Stimulated activated CD8-positive, alpha-beta memory T cell treated with anti-CD3 and anti-CD28 coated beads, Interleukin-4, amount 100 ng/mL, for 4 hours (primary cell): ENCODE measurements at places on chromosomes 16 and 17.

DNA sequence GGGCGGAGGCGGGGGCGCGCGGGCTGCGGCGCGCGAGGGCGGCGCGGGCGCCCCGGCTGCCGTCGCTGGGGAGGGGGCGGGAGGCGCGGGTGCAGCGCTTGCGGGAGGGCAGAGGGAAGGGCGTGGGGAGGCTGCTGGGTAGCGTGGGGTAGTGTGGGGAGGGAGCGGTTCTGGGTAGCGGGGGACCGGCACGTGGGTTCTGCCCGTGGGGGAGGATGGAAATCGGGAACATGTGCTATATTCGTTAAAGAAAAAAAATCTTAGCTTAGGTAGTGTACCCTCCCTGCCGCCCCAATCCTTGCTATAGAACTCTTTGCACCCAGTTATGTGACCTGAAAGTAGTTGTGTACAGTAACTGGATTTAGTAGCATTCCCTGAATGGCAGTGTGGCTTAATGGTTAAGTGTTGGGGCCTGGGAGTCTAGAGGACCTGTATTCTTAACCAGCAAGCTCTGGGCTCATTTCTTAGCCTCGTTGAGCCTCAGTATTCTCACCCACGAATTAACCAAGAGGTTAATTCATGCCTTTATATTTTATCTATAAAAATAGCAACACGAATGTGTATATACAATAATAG is 646 bp downstream of the RABEP1 start:
- peak; percentile 35 for DNase-seq

DNA sequence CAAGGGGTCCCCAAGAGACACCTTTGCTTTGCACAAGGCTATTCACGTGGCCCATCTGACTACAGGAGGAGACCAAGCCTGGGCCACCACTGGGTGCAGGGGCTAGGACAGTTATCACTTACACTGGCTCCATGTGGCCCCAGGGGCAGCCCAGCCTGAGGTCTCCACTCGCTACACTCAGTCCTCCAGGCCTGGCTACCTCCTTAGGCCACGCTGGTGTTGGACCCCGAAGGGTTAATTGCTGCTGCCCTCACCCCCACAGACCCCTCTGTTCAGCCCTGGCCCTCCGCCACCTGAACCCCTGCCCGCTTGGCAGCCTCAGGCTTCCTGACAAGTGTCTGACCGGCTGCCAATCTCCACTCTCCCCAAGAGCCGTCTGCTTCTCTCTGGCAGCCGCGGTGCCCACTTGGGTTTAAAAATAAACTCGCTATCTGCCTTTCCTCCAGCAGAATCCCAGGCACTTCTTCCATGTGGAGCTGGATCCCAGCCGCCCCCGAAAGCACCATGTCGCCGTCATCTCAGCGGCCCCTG is 27.8 kb downstream of the ADAM11 start:
- DNase-seq = no peak

- DNase-seq = no peak
Observed at GRCh38 chr17:47095268-47095667, 93.8 kb downstream of the CDC27 start.

- no peak for DNase-seq
Observed at GRCh38 chr17:42131981-42132432, 9.4 kb downstream of the HSPB9 start.

DNA sequence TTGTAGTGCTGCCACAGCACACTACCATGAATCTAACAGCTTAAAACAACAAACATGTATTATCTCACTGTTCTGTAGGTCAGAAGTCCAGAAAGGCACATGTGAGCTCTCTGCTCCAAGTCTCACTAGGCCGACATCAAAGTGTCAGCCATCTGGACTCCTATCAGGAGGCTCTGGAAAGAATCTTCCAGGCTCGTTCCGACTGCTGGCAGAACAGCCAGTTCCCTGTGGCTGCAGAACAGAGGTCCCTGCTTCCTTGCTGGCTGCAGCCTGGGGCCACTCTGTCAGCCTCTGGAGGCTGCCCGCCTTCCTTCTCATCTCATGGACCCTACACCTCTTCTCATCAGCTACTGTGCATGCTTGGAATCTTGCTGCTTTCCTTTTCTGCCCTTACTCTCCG is 168.9 kb downstream of the CBLN1 start:
- no peak for DNase-seq

- DNase-seq = no peak
Observed at GRCh38 chr17:48128400-48128799, 20.8 kb downstream of the SNX11 start.

DNA sequence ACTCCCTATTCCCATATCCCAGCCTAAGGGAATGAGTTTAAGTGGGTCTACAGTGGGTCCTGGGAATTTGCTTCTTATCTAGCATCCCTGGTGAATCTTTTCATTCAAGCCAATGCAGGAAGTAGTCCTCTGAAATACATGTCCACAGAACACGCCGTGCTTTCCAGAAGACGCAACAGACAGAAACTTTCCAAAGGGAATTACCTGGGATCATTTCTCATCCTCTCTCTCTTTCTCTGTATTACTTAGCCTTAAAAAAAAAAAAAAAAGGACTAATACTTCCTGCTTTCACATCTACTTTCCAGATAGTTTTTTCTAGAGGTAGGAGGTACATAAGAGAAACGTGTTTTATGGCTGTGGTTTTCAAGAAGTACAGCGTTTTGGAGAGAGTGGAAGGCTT is 499.0 kb downstream of the MAF start:
- DNase-seq = no peak

GRCh38 chr17:71217769-71218168 is 903.1 kb upstream of the SOX9 start:
- no peak for DNase-seq

DNA sequence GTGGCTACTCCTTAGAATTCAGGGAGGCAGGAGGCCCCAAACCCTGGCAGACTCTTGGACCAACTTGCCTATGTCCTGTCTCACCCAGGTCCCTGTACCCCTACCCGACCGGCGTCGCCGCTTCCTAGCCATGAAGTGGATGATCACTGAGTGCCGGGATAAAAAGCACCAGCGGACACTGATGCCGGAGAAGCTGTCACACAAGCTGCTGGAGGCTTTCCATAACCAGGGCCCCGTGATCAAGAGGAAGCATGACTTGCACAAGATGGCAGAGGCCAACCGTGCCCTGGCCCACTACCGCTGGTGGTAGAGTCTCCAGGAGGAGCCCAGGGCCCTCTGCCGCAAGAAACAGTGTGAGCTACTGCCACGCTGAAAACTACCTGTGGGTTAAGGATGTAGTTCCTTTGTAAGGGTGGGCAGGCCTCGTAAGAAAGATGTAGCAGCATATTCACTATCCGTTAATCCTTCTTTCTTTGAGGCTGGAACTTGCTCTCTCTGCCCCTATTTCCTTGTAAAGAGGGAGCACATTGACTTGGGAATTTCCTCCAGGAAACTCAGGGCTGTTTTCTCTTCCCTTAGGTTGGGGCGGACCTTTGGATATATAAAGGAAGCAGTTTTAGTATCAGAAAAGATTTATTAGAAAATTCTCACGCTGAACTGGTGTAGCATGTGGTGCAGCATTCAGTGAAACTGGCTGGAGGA is 4.1 kb downstream of the MRPS7 start:
- DNase-seq = no peak

- no peak for DNase-seq
Observed at GRCh38 chr16:53692146-53692545, 11.5 kb downstream of the RPGRIP1L start.

DNA sequence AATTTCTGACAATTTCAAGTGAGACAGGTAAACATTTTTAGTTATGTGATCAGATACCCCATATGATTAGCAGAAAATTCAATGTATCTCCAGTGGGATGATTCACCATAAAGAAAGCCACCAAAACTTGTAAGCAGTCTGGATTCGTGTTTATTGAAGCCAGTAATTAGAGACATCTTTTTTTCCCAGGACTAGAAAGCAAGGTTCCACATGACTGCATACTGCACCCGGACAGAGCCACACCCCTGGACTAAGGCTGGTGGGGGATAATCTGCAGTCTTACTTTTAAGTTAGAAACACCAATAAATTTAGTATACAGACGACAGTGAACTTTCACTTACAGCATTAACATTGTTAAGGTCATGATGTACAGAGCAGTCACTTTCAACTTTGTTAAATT is 24.2 kb upstream of the CMTM4 start:
- DNase-seq = no peak

DNA sequence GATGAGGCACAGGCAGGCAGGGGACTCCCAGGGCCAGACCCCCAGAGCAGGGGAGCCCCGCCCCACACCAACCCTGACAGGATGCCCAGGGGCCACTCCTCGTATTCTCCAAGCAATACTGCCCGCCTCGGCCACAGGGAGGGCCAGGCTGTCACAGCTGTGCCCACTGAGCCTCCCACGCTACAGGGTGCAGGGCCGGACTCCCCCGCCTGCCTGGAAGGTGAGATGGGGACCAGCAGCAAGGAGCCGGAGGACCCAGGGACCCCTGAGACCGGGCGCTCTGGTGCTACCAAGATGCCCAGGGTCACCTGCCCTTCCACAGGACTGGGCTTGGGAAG is 18.8 kb upstream of the ZFPM1 start:
- no peak for DNase-seq

DNA sequence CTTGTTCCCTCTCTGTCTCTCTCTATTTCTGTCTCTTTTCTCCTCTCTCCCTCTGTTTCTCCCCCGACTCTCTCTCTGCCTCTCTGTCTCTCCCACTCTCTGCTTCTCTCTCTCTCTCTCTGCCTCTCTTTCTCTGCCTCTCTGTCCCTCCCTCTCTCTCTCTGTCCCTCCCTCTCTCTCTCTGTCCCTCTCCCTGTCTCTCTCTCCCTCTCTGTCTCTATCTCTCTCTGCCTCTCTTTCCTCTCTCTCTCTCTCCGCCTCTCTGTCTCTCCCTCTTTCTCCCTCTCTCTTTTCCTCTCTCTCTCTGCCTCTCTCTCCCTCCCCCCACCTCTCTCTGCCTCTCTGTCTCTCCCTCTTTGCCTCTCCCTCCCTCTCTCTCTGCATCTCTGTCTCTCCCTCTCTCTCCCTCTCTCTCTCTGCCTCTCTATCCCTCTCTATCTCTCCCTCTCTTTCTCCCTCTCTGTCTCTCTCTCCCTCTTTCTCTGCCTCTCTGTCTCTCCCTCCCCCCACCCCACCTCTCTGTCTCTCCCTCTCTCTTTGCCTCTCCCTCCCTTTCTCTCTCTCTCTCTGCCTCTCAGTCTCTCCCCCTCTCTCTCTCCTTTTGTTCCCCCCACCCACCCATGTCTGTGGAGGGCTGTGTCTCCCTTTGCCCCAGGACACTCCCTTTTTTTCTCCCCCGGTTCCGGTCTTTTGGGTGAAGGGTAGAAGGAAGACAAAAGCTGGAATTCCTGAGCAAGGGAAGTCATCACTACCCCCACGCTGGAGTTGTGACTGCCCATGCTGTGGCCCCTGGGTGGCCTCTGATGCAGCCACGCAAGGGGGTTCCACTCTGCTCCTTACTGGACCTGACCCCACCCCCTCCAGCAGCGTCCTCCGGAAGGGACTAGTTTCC is 27.1 kb upstream of the MGAT5B start:
- no peak for DNase-seq

- no peak for DNase-seq
Observed at GRCh38 chr17:57092779-57093178, 7.7 kb downstream of the AKAP1 start.

DNA sequence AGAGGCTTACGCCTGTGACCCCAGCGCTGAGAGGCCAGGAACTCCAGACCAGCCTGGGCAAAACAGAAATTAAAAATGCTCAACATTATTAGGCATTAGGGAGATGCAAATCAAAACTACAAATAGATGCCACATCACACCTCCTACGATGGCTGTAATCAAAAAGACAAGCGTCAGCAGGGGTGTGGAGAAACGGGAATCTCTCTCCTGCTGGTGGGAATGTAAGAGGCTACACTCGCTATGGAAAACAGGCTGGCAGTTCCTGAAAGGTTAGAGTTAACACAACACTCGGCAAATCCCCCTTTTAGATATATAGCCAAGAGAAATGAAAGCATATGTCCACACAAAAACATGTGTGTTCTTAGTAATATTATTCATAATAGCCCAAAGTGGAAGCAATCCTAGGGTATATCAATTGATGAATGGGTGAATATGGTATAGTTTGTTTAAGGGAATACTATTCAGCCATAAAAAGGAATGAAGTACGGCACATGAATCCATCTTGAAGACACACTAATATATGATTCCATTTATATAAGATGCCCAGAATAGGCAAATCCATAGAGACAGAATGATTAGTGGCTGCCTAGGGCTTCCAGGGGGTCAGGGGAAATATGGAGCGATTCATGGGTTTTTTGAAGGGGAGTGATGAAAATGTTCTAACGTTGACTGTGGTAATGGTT is 1.8 kb upstream of the NPRL3 start:
- no peak for DNase-seq

GRCh38 chr16:68265078-68265920 is 973 bp downstream of the SLC7A6 start:
- DNase-seq = no peak

- no peak for DNase-seq
Observed at GRCh38 chr16:80586476-80586875, 45.7 kb downstream of the DYNLRB2 start.

DNA sequence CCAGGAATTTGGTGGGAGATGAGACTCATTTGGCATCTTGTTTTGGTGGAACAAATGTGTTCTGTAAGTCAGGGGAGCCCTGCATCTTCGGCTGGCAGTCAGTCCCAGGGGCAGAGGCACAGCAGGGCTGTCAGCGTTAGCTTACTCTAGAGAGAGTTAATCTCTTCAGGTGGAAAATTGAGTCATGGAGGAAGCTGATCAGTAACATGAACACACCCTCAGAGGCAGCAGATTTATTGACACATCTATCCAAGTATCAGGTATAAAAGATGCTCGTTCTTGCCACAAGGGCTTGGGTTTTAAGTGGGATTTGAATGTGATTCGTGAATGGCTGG is 55.2 kb downstream of the EPN2 start:
- no peak for DNase-seq

DNA sequence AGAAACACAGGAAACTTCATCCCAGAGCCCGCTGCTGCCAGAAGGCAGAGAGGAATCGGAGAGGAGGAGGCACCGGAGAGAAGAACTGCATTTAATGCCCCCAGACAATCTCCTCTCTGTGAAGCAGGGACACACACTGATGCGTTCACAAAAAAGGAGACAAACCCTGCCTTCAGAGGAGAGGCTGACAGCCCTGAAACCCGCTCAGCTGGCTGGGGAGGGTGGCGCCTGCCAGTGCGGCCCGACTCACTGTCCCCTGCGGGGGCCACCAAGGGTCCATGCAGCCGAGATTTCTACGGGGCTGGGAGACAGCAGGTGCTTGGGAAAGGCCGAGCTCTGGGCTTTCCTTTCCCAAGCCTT is 21.9 kb upstream of the CACNG1 start:
- no peak for DNase-seq

DNA sequence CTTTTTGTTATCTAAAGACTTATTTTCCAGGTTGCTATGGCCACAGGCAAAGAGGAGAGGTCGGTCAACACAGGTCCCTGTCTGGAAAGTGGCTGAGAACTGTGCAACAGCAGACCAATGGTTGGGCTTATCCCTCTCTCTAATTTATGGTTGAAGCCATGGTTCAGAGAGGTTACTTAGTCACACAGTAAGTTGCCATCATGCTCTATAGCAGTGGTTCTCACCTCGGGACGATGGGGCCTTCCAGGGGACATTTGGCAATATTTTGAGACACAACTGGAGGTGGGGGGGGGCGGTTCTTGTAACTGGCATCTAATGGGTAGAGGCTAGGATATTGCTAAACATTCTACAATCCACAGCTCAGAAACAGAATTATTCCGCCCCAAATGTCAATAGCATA is 842 bp upstream of the LDAF1 start:
- no peak for DNase-seq
